Epithelial cell of umbilical artery (primary cell): ENCODE measurements at places on chromosomes 5 and 9. TPM values are rescaled to one million over a fixed set of nuclear protein-coding genes. Genes with fewer than 3 reads are reported as not detected.

Gene DMRT3
- total RNA-seq = not detected in 2 replicates

Gene FREM1
- total RNA-seq = under 0.01 TPM in 2 replicates

Gene TXNDC8
- not detected in 2 replicates for total RNA-seq

Gene NR4A3
- total RNA-seq = under 0.01 TPM in 2 replicates
